ENCODE measurements at places on chromosomes 1 and 21.

DNA sequence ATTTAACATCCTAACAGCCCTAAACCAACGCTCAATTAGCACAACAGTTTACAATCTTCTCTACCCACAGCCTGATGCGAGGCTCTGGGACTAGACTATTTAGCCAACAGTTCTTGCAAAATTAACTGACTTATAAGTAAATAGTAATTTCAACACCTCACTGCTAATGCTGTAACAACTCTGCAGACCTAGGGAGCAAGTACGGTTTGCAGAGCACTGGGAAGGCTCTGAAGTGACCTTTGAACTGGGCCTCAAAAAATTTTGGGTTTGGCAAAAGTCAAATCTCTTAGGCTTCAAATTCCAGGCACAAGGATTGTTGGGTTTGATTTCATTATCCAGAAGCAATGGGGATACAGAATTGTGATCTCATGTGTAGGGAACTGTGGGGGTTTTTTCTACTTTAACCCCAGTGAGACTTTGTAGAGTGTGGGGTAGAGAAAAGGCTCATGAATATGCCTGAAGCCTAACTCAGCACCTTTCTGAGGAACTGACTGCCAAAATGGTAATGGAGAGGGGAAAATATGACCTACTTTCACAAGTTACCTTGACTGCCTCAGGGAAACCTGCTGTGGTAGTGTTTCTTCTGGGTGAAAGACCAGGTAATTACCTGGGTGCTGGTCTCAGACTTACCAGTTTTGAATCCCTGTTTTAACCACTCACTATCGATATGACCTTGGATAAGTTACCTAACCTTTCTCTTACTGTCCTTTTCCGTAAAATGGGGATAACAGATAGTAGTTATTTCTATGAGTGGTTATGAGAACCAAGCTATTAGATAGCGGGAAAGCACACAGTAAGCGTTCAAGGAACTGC lies 889 bp upstream of the TXLNA start:
- DNase-seq: no peak

DNA sequence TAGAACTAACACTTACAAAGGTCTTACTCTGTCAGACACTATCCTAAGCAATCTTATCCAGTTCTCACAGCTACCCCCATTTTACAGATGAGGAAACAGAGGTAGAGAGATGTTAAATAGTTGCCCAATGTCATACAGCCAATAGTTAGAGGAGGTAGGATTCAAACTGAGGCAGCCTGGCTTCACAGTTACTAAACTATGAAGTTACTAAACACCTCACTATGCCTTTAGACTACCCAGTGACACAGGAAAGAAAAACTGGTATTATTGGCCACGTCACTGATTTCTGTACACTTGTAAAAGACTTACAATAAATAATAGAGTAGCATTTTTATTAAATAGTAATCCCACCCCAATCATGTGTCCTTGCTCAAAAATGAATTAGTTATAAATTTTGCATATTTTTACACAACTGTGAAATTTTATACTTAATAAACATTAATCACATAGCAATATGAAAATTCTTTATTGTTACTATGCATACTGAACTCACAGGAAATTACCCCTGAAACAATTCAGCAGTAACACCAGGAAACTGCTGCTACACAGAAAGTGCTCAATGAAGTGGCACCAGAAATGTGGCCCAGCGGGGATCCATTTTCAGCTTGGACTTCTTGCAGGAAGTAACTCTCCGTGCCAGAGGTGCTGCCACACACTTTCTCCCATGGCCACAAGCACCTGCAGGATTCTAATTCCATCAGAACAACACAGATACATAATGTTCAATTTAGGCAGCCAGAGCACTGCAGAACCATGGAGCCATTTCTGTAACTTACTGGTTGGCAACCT lies 69.4 kb downstream of the VAV3 start:
- DNase-seq: no peak

DNA sequence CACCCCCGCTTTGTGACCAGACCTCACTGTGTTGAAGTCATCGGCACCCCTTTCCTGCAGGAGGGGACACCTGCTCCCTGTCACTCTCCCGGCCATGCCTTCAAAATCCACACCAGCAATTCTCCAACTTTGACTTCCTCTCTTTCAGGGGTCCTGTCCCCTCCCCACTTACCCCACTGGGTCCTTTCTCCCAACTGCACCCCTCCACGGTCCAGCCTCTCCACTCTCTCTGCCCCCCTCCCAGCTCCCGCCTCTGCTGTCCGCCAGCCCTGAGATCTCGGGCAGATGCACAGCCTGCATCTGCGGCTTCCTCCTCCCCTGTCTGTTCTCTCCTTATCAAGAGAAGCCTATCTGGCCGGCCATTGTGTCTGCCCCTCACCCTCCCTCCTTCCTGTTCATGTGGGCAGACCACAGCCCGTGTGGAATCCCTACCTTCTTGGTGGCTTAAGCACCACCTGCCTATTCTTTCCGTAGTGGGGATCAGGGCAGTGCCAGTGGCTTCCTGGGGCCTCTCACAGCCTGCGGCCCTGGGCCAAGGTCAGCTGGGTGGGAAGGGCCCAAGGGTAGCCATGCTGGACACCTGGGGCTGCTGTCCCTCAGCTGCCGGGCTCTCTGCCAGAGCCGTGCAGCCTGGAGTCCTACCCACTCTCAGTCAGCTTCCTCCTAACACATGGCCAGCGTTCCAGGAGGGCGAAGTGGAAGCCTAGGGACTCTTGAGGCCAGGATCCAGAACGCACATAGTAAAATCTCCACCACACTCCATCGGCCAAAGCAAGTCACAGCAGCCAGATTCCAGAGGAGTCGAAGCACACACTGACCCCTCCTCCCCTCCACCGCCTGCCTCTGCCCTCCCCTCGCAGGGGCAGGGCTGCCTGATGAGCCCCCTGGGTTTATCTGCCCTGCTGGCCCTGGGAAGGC lies 5.1 kb upstream of the HES4 start:
- DNase-seq: no peak

GRCh38 chr1:202692959-202693555 lies 17.2 kb downstream of the SYT2 start:
- DNase-seq: peak; percentile 89

DNA sequence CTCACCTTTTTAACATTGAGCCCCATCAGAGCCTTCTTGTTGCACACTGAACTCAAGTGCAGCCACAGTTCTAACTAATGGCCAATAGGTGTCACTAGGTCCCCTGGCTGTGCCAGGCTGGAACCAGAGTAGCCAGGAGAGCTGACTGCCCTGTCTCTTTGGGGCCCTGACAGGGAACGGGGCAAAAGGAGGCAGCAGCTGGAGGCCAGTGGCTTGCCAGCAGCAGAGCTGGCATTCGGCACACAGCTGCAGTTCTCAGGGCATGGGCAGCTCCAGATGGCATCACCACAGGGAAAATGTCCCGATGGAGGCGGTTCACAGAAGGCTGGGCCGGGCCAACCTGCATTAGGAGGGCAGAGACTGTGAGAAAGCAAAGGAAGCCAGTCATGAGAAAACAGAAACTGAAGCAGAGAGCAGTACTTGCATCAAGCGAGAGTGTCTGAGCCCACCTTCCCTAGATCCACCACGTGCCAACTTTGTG lies 188.6 kb downstream of the FCRL5 start:
- peak; percentile 49 for DNase-seq

GRCh38 chr1:228403231-228403631 lies 3.4 kb downstream of the TRIM11 start:
- DNase-seq: no peak

- no peak for DNase-seq
These were observed 112.9 kb upstream of the WARS2 start for GRCh38 chr1:119253366-119253765.

GRCh38 chr1:37035014-37035691 lies 838 bp upstream of the GRIK3 start:
- DNase-seq: no peak

GRCh38 chr1:24380508-24380907 lies 33.1 kb downstream of the STPG1 start:
- no peak for DNase-seq

- DNase-seq: no peak
These were observed 18.4 kb downstream of the MATN1 start for GRCh38 chr1:30704765-30705509.

DNA sequence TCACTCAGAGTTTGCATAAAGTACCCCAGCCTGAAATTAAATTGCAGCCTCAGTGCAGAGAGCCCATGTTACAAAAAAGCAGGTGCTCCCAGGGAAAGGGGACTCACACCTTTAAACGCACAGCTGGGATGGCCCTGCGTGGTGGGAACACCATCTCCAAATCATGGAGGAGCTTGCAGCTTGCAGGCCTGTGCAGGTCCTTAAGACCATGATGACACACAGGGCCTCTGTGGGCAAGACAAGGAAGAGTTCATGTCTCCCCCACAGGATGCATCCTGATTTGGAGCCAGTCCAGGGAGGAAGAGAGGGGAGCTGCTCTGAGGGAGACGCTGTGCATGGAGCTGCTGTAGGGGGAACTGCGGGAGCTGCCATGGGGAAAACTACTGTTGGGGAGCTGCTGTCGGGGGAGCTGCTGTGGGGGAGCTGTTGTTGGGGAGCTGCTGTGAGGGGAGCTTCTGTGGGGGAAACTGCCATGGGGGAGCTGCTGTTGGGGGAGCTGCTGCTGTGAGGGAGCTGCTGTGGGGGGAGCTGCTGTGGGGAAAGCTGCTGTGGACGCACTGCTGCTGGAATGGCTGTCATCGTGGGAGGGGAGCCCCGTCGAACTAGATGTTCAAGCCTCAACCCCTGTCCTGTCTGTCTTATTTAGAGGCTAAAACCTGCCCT lies 113.9 kb downstream of the MATN1 start:
- DNase-seq: no peak

- no peak for DNase-seq
These were observed 2.6 kb downstream of the TXNIP start for GRCh38 chr1:145993618-145994390.

- no peak for DNase-seq
These were observed 112.1 kb downstream of the ST6GALNAC3 start for GRCh38 chr1:76186554-76187170.

GRCh38 chr1:154821083-154821482 lies 49.0 kb downstream of the KCNN3 start:
- no peak for DNase-seq

- no peak for DNase-seq
These were observed 30.3 kb upstream of the RLF start for GRCh38 chr1:40130892-40131291.

GRCh38 chr21:33058527-33058926 lies 11.4 kb upstream of the OLIG1 start:
- DNase-seq: no peak

DNA sequence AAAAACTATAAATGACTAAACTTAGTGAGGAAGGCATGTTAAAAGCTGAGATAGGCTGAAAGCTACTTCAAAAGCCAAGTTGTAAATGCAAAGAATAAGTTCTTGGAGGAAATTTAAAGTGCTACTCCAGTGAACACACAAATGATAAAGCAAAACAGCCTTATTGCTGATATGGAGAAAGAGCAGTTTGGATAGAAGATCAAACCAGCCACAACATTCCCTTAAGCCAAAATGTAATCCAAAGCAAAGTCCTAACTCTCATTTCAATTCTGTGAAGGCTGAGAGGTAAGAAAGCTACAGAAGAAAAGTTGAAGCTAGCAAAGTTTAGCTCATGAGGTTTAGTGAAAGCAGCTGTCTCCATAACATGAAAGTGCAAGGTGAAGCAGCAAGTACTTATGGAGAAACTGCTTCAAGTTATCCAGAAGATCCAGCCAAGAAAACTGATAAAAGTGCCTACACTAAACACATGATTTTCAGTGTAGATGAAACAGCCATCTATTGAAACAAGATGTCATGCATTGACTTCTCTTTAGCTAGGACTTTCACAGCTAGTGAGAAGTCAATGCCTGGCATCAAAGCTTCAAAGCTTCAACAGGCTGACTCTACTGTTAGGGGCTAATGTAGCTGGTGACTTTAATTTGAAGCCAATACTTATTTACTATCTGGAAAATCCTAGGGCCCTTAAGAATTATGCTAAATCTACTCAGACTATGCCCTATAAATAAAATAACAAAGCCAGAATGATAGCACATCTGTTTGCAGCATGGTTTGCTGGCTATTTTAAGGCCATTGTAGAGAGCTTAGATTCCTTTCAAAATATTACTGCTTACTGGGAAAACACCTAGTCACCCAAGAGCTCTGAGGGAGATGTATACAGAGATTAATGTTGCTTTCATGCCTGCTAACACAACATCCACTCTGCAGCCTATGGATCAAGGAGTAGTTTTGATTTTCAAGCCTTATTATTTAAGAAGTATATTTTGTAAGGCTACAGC lies 188.6 kb downstream of the EIF4G3 start:
- DNase-seq: no peak

DNA sequence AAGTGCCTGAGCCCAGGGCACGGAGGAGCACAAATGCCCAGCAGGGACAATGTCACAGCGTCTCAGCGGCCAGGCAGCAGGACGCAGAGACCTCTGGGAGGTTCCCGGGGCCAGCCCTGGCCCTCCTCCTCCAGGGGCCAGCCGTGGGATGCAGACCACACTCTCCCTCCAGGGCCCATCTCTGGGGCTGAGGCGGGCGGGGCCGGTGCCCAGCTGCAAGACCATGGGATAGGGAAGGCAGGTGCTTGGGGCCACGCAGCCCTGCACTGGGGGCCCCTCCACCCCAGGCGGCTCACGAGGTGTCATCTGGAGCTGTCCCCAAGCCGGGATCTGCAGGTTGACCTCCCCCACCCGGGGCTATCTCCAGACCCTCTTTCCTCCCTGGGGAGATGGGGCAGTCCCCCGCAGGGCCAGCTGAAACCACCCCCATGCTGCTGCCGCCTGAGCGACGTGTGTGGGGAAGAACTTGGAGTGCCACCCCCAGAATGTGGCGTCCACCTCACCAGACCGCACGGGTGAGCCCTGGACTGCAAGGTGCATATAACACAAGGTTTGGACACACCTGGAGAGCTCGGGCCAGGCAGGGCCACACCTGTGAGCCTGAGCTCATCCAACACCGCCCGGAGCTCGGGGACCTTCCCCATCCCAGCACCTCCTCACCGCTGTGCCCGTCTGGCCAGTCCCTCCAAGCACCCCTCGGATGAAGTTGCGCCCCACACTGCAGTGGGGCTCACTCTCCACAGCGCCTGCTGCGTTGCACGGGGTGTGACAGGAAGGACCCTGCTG lies 4.1 kb upstream of the TTLL10 start:
- DNase-seq: no peak

DNA sequence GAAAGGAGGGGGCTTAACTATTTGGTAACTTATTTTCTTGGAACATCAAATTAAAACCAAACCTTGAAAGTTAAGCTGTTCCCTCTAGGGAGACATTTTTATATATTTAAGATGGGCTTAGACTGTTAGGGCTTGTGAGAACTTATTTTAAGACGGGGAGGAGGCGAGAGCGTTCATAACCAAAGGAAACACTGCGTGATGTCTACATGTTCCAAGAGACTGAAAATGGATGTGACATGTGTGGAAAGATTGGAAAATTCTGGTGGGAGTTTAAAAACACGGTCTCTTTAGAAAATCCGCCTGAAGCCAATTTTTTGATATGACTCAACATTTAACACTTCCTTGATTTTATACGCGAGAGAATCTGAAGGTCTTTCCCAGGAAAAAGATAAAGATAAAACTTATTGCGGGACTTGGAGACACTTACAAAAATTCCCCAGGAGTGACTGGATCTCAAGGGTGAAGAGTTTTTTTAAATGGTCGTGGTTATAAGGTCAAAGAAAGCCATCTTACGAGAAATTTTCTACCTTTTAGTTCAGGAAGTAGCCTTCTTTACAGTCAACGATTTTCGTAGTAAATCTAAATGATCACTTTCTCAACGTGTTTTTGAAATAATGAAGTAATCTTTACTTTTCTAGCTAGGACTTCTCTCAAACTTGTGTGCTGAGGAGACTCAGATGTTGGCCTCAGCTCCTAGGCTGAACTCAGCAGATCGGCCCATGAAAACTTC lies 828 bp downstream of the PNRC2 start:
- DNase-seq: no peak

Data from NT2/D1 (cell line).